ENCODE measurements at places on chromosomes 11 and 22.

- DNase-seq = no peak
These were observed 74.3 kb downstream of the DHCR7 start for GRCh38 chr11:71373791-71374454.

- no peak for DNase-seq
These were observed 2.7 kb upstream of the CLMP start for GRCh38 chr11:123197711-123198110.

GRCh38 chr22:31867386-31868153 is 76.8 kb upstream of the YWHAH start:
- no peak for DNase-seq

DNA sequence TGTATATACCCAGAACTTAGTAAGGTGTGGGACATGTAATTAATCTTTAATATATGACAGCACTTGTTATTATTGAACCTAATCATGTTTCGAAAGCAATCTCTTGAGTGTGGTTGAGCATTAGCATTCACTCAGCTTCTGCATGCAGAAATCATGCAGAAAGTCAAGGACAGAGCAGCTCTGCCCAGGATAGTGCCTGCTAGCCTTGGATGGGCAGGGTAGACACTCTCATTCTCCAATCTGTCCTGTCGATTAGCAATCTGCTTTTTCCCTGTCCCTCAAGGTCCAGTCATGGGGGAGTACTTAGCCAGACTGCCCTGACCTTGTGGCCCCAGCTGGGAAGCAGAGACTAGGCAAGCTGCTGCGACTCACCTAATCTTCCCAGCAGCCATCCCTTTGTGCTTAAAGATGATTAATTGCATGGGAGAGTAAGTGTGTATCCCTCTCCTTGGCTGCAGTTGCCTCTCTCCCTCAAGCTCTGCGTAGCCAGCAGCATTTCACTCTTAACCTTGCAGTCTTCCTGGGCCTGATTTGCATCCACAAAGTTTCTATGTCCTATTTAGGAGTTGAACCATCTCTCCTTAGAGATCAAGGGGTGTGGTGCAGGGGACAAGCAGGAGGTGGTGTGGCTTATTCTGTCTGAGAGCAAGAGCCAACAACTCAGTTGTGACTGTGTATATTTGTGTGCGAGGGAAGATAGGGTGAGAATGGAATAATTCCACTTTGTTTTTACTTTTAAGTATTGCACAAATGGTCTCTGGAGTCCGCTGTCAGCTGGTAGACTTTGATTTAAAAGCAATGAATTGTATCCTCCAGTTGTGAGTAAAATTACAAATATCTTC is 101.4 kb downstream of the FDX1 start:
- peak; percentile 42 for DNase-seq

DNA sequence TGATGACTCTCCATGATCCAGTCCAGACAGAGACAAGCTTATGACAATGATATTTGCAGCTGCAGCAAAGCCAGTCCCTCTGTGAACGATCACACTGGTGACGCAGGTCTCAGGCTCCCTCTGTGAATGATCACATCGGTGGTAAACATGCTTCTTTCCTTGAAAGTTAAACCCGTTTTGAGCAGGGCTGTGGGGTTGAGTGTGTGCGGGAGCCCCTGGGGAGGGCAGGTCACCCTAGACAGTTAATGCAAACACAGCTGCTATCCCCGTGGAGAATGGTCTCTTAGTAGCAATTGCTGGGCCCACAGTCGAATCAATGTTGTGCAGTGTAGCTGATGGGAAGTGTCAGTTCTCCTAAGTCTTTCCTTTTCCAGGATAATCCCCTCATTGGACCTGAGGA is 71.0 kb upstream of the KIRREL3 start:
- DNase-seq = no peak

DNA sequence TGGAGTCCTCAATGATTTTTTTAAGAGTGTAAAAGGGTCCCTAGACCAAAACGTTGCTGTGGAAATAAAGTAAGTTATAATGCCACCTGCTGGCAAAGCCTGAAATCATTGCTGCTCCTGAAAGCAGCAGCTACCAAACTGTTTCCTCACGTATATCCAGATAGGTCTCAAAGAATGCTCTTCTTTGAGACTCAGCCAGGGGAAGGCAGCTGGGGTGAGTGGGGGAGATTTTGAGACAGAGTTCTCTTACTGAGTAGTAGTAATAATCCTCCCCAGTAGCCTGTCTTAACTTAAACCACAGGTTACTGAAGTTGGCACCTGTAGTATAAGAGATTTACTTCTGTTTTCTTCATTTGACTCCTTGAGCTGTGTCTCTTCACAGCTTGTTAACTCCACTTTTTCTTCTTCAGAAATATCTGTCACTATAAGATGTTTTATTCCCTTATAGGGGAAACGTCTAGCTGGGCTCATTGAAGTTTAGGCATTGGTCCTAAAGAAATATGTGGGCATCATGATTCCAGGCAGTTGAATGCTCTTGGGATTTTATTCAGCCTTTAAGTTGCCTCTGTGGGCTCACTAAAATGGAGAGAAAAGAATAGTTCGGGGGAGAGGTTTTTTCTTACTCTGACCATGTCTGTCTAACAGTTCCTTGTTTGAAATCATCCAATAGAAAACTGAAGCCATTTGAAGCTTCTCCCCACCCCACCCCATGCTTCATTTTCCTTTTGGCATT is 77.9 kb downstream of the BTBD10 start:
- no peak for DNase-seq

- DNase-seq = no peak
These were observed 1.2 kb downstream of the TRABD start for GRCh38 chr22:50186761-50187523.

GRCh38 chr22:45240104-45240809 is 437 bp downstream of the KIAA0930 start:
- DNase-seq = no peak

- DNase-seq = no peak
These were observed at the start of gene RBMXL2 for GRCh38 chr11:7088921-7089320. TSS of gene RBMXL2 (plus strand) at chr11:7088998. CDS start at chr11:7089121, 123 bp downstream.

DNA sequence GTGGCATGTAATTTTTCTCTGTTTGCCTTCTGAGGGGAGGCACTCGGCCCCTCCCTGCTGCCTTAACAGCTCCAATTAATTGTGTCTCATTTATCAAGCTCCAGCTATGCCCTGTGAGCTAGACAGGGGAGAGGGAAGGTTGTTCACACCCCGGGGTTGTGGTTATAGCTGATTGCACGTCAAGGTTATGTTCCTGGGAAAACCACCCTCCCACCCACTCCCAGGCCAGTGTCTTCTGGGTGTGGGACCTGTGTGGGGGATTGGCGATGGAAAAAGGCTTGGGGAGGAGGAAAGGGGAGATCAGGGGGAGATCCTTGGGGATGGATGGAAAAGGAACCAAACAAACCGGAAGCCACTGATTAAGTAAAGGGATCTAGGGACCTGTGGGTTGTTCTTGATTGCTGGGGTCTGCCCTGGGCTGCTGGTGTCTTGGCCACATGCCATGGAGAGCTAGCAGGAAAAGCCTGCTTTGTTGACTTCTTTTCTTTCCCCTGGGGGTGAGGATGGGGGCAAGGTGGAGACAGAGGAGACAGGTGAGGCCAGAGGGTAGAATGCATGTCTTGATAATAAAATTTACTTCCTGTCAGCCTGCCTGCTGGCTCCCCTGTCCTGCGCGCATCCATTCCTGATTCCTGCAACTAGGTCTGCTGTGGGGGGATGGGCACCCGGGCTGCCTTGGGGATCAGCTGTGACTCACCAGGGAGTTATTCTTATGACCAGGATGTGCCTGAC is 13.5 kb upstream of the SORL1-AS1 start:
- no peak for DNase-seq

DNA sequence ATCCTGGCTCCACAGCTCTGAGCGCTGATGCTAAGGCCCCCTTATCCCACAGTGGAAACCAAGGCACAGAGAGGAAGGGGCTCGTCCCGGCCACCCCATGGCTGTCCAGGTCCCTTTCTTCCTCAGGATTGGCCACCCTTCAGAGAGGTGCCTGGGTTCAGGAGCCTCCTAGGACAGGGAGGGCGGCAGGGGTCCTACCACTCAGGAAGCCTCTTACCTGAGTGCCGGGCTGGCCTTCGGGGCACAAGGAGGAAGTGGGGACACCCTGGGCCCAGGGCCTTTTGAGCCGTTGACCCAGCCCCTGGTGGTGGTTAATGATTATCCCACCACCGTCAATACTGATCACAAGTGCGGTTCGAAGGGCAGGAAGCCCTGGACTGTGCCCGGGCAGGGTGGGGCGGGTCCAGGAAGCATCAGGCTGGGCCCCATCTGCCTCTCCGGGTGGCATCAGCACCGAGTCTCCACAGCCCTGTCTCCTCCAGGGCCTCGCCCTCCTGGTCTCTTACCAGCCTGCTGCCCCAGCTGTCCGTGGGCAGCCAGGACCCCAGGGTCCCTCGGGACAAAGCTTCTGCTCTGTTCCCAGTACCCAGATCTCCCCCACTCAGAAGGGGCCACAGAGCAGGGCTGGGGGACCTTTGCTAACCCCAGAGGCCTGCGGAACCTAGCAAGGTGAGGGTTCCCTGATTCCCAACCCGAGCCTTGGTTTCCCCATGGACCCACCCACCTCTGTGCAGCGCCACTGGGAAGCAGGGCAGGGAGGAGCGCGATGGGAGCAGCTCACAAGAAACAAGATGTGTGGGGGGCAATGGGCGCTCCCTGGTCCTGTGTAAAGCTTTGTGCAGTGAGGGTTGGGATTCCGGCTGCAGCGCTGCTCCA is 15.0 kb upstream of the EHD1 start:
- no peak for DNase-seq

GRCh38 chr11:101278286-101278685 is 148.7 kb upstream of the PGR start:
- DNase-seq = no peak
